ENCODE measurements at places on chromosomes 6 and 20.

DNA sequence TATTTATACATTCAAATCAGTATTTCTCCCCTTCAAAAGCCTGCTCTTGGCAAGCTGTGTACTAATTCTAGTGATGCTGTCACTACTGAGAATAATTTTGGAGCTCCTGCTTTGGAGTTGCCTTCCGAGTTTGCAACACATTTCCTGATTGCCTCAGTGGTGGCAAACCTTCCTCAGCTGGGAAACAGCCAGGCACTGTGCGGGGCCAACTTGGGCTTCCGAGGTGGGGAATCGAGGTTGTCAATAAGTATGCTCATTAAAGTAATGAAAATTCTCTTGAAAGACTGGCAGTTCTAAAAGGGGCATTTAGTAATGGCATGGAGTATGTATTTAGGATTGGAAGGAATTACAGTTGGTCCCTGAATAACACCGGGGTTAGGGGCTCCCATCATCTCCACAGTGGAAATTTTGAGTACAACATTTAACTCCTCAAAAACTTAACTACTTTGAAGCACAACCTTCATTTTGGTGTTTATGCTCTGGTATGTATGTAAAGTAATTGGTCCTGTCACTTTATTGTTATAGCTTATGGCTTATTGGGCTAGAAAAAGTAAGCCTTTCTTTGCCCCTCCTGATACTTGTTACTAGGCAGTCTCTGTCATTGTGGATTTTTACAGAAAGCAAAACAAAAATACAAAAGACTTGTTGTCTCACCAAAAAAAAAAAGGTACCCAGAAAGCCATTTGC, 2.7 kb downstream of the PAQR8 start:
- DNase-seq: no peak

DNA sequence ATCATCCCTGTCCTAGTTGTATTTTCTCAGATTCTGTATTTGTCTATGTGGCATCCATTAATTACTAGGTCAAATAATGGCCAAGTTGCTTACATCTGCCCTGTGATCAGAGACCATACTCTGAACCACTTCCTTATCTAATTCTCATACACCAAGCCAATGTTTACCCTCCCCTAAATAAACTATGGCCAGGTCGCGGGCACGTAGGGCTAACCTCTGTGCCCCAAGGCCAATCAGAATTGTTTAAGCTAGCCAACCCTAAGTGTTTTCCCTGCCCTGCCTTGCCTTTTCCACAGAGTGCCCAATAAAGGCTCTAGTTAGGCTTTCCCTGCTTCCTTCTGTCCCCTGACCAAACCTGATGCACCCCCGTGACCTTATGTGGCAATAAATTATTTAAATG, 2.8 kb upstream of the CALHM4 start:
- DNase-seq: no peak

DNA sequence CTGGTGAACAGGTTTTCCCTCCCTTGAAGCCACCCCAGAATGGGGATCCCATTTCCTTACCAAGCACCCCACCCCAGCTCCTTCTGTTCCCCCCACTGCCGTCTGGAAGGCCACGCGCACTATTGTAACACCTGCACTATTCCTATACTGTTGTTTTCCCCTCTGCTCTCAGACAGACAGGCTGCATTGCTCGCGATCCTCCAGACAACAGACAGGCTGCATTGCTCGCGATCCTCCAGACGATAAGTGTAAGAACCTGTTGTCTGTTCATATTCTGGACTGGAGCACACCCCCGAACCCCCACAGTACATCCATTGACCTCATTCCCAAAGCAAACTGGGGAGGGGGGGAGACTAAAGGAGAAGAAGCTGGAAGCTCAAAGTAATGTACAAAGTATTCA, 72.7 kb downstream of the LY86 start:
- DNase-seq: no peak

DNA sequence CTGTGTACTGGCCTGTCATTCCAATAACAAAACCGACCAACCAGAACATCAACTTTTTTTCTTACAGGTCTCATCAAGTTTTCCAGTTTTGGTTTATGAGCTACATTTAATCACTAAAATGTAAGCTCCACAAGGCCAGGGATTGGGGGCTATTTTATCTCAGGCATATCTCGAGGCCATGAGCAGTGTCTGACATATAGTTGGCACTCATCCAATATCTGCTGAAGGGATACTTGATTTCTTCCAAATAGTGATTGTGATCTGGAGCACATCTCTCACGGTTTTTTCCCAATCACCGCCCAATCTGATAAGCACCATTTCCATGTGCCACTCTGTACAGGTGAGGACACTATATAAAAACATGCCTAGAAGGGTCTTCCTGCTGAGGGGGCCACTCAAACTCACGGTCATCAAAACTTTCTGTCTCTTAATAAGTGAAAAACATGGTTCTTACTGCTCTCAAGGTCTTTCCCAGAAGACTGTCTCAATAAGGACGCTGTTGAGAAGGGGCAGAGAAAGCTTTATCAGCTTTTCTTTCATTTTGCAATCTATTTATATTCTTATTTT, 65.5 kb downstream of the MAN1A1 start:
- no peak for DNase-seq

- DNase-seq: peak; percentile 65
These were observed at the start of gene ZNF334 for GRCh38 chr20:46512943-46513844. TSS of gene ZNF334 (minus strand) at chr20:46513559. CDS start at chr20:46512102, 1,457 bp downstream.

GRCh38 chr6:144888621-144889020, 603.5 kb downstream of the UTRN start:
- no peak for DNase-seq

DNA sequence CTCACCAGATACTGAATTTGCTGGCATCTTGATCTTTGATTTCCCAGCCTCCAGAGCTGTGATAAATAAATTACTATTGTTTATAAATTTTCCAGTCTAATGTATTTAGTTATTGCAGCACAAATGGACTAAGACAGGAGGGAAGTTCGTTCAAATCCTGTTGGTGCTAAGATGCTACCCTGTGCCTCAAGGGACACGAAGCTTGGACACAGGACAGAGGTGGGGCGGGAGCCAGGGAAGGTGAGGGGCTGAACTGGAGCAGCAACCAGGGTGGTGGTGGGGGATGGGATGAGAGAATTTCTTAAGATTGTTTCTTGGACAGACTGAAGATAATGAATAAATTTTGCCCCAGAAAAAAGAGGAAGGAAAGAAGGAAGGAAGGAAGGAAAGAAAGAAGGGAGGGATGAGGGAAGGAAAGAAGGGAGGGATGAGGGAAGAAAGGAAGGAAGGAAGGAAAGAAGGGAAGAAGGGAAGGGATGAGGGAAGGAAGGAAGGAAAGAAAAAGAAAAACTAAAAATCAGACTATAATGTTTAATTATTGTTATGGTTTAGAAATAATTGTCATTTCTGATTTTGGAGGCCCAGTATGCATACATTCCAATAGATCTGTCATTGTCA, 127.2 kb downstream of the CDC5L start:
- DNase-seq: no peak

- no peak for DNase-seq
These were observed 188.1 kb downstream of the UST start for GRCh38 chr6:148934961-148935360.

DNA sequence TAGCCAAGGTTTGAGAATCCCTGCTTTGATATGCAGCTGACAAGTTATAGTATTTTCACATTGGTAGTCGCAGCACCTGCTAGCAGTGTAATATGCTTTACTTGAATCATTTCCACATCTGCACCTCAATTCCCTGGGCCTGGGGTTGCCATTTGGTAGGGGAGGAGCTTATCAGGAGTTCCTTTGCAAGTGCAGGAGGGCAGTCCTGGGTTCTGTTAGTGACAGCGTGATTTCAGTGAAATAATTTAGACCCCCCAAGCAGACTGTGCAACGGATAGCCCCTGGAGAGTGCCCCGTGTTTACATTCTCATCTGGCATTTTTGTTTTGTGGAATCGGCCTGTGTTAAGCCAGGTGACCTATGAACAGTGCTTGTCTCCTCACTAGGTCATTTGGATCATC, 6.0 kb downstream of the RAB5IF start:
- DNase-seq: no peak

GRCh38 chr20:53161073-53161472, 188.9 kb downstream of the TSHZ2 start:
- no peak for DNase-seq

DNA sequence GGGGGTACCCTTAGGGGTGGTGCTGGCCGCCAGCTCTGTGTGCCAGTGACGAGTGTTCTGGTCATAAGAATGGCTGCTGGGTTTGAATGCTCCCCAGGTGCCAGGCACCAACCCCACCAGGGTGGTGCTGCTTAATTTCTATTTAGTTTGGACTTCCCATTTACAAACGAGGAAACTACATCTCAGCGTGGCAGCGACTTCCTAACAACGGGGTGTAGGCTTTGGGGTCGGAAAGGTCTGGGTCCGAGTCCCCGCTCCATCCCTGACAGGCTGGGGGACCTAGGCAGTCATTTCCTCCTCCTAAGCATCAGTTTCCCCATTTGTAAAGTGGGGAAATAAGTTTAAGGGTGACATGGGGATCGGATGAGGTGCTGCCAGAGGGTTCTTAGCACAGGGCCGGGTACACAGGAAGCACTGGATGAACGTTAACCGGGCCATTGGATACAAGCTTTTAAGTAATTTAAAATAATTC, 30.3 kb downstream of the CEBPB start:
- DNase-seq: no peak

- DNase-seq: no peak
These were observed 84.8 kb downstream of the LRRC1 start for GRCh38 chr6:53879608-53880007.

DNA sequence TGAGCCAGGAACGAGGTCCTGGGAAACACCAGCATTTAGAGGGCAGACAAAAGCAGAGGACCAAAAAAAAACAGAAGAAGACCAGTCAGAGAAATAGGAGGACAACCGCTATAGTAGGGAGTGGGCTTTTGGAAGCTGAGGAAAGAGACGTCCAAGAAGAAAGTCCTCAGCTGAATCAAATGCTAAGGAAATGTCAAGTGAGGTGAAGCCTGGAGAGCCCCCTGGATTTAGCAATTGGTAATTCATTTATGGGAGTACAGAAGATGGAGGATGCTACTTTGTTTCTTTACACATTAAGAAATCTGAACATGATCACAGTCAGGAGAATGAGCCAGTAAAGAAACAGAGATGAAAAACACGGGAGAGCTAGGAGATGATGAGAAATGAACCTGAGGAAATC, 41.1 kb downstream of the LRP11 start:
- DNase-seq: no peak

GRCh38 chr6:166911248-166911677, 45.1 kb downstream of the RNASET2 start:
- no peak for DNase-seq

DNA sequence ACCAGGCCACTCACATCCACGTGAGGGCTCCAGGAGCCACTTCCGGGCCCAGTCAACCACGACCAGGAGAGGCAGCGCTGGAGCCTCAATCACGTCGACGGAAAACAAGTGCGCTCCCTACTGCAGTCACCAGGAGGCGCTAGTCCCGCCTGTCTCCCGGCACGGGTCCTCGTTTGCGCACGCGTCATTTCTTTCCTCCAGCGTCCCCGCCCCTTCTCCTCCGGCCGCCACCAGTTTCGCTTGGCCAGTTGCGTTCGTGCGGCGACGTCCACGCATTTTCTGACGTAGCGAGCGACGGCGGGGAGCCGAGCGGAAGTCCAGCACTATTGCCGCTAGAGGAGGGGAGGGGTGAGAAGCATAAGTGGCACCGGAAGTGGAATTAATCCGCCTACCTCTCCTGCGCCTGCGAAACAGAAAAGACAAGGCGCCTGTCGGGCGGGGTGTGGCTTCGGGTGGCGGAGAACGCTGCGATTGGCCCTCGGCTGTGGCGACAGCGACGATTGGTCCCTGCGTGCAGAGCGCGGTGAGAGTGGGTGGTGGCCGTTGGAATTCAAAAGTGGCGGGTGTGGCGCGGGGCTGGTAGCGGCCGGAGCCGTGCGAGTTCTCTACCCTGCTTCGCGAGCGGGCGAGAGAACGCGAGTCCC, at the start of gene KIFC1:
TSS of gene KIFC1 (plus strand) at position 546 of the 644 bp plus-strand sequence. CDS start 163 bp downstream, outside the sequence.
- DNase-seq: peak; percentile 100

GRCh38 chr20:31835554-31835953, 9.8 kb downstream of the FOXS1 start:
- no peak for DNase-seq

GRCh38 chr6:652865-653264, 4.0 kb downstream of the HUS1B start:
- DNase-seq: no peak

GRCh38 chr6:143607974-143608373, 69.8 kb upstream of the PHACTR2 start:
- no peak for DNase-seq

DNA sequence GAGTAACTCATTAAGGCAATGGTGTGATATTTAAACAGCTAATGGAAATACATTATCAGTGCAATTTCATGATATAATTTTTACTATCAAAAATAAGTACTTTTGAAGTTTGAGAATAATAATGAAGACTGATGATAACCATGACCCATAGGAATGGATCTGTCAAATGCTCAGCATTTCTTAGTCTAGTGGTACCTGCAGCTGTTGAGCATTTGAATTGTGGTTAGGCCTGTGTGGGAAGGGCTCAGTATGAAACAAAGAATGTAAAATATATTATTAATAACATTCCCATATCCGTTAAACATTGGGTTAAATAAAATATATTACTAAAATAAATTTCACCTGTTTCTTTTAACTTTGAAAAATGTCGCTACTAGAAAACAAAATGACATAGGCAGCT, 173.0 kb downstream of the PHF3 start:
- DNase-seq: no peak

DNA sequence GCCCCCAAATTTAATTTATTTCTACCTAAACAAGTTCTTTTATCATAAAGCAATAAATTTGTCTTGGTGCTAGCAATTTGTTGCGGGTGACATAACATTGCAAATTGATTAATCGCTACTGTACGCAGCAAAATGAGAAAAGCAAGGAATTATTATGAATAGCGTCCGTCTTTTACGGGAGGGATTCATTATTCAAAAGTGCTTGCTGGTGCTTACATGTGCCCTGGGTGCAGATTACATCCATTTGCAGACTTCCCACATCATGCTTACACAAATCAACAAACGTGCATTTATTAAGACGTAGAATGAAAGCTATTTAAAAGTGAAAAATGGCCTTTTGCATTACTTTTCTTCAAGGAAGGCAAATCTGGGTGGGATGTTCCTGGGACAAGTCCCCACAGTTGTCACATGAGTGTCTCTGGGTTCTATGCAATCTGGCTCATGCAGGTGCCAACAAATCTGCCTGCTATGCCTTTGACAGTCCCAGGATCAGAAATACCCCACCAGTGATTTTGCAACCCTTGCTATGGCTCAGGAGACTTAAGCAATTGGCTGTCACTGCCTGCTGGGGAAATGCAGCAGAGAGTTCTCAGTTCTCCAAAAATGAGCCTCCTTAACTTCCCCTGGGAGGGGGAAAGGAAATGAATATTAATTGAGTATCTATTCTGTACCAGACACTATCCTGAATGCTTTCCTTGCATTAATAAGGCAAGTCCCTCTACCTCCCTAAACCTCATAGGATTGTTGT, 30.1 kb upstream of the MAFB start:
- no peak for DNase-seq

DNA sequence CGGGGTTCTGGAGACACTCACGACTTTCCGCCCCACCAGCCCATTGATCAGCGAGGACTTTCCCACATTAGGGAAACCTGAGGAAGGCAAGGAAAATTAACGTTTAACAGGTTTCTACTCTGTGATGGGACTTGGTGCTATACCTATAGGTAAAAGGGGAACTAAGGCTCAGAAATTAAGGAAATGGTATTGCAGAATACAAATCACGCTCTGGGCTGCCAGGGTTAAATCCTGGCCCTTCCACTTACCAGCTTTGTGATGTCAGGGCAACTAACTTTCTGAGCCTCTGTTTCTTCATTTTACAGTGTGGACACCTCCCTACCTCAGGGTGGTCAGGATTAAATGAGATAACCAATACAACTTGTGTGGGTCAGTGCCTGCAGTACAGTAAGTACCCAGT, 8.8 kb downstream of the GNL1 start:
- no peak for DNase-seq

Measured in neural crest cell (in vitro differentiated cells).